ENCODE measurements at places on chromosomes 13 and 19.

GRCh38 chr13:42532561-42533335 lies 41.2 kb upstream of the TNFSF11 start:
- DNase-seq: peak; percentile 34

- no peak for DNase-seq
Observed at GRCh38 chr19:4064149-4064495, 2.6 kb downstream of the ZBTB7A start.

DNA sequence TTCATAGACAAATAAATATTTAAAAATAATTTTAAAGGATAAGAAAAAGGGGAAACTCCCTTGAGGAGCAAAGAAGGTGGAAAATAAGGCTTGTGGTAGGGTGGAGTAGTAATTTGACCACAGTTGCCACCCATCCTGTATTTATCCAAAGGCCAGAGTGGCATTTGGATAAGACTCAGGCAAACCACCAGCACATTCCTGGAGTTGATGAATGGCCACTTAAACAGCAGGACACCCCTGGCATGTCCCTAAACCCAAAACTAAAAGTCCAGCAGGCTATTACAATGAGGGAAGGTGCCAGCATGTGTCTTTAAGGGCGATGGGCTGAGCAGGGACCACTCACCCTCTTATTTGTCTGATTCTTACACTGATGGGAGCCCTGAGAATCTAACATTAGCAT lies 9.8 kb upstream of the FRY start:
- no peak for DNase-seq

GRCh38 chr19:38734426-38735256 lies 9.6 kb downstream of the CAPN12 start:
- DNase-seq: peak; percentile 45

- DNase-seq: no peak
Observed at GRCh38 chr19:10402441-10403038, 802 bp downstream of the CDC37 start.

GRCh38 chr13:70310396-70311119 lies 202.3 kb upstream of the KLHL1 start:
- no peak for DNase-seq

GRCh38 chr19:46471116-46471733 lies at the start of gene PNMA8A:
PNMA8A (minus strand) TSS chr19:46471563; CDS start chr19:46471035, 528 bp downstream.
- no peak for DNase-seq

DNA sequence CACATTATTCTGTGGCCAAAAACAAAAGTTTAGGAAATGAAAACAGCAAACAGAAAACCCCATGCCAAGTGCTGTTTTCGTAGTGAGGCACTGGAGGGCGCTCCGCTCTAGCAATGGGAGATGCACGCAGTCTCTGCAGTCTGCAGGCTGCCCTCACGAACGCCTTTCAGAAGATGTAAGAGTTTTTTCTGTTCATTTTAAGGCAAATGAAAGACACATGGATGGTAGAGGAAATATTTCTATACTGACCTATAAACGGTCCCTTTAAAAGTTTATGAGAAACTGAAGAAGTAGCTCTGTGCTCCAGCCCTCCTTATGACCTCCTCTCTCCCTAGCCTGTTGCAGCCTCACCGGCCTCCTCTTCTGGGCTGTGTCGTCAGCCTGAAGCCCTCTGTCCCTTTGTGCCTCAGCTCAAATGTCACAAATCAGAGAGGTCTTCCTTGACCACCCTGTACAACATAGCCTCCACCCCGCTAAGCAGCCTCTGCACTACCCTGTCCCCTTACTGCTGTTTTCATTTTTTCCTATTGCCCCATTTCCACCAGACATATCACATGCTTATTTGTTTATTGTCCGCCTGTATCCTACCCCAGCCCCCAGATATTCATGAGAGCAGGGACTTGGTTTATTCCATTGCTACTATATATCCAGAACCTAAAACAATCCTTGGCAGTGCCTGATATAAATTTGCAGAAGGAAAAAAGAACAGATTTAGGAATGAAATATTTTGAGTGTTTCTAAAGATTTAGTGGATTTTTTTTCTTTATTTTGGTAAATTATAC lies 116.4 kb downstream of the TM9SF2 start:
- no peak for DNase-seq

- no peak for DNase-seq
Observed at GRCh38 chr13:33610438-33611120, 207.4 kb upstream of the RFC3 start.

DNA sequence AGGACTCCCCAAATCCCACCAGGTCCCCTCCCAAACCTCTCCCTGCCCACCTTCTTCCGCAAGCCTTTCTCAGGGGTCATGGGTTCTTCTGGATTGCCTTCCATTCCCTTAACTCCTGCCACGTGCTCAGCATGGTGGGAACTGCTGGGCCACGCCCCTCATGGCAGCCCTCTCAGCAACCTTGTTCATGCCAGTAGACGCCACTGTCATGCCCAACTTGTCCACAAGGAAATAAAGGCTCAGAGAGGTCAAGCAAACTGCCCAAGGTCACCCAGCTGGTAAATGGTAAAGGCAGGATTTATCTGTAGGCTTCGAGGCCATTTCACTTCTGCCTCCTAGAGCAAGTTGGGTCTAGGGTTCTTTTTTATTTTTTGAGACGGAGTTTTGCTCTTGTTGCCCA lies 10.9 kb downstream of the PRAM1 start:
- no peak for DNase-seq

GRCh38 chr19:35986664-35987570 lies 8.1 kb upstream of the SDHAF1 start:
- peak; percentile 47 for DNase-seq

GRCh38 chr13:113776231-113777125 lies 17.5 kb downstream of the TMEM255B start:
- no peak for DNase-seq
